Stomach (tissue), 19 donors: ENCODE measurements at places on chromosomes 16 and 17. TPM values are rescaled to one million over a fixed set of nuclear protein-coding genes. Genes with fewer than 3 reads are reported as not detected.

SENP3 gene
- total RNA-seq = 43.2 TPM

FAM83G gene
- total RNA-seq = 9.3 TPM

CDC42EP4 gene
- 93.3 TPM for total RNA-seq

CXCL16 gene
- 30.9 TPM for total RNA-seq

DNA sequence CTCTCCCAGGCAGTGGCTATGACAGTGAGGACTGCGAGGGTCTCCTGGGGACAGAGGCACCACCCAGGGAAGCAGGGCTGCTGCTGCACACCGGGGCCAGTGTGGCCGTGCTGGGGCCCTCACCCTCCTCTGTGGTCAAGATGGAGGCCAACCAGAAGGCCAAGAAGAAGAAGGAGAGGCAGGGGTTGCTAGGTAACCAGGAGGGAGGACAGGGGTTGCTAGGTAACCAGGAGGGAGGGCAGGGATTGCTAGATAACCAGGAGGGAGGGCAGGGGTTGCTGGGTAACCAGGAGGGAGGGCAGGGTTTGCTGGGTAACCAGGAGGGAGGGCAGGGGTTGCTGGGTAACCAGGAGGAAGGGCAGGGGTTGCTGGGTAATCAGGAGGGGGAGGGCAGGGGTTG lies 55.2 kb downstream of the ACTG1 start:
- DNase-seq = no peak

- DNase-seq = peak; percentile 82
Observed at GRCh38 chr17:61412143-61412859, 12.7 kb downstream of the TBX2 start.

KRT36 gene
- not detected for total RNA-seq

TMEM235 gene
- total RNA-seq = not detected

GRCh38 chr17:51674579-51675255 lies 414.4 kb downstream of the UTP18 start:
- DNase-seq = no peak

KCNG4 gene
- not detected for total RNA-seq

SLC5A11 gene
- total RNA-seq = not detected

G6PC1 gene
- total RNA-seq = 4.0 TPM

TP53TG3D gene
- not detected for total RNA-seq

DNA sequence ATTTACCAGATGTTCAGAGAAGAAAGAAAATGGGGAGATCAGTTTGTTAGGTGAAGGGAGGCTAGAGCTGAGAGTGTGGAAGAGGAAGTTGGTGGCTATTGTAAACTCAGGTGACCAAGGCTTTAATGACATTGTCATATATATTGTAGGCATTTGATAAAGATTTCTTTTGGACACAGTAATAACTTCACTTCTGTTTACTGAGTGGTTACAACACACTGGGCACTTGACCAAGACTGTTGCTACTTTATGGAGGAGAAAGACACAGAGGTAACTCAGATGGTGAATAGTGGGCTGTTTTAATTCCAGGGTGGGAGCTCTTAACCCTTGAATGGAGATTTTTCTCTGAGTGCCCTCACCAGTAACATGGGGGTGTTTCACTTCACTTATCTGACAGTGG lies 46.0 kb downstream of the TNRC6A start:
- DNase-seq = peak; percentile 67

DNA sequence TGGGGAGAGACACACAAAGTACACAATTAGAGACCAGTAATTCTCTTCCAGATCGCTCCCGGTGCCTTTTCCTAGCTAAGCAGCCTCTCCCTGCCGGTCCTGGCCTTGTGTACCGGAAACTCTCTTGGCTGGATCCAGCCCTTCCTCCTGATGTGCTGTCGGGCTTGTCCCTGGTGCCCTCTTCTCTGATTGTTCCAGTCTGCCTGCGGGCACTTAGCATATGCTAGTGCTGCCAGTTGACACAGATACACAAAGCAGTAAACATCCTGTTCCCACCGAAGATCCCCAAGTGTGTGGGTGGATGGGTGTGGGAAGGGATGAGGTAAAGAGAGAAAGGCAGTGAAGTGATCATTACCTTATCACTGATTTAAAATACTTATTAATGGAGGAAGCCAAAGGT lies 9.7 kb downstream of the HS3ST3B1 start:
- DNase-seq = no peak

KRT17 gene
- 13.6 TPM for total RNA-seq

ABCC12 gene
- not detected for total RNA-seq

STAT3 gene
- 205 TPM for total RNA-seq

- no peak for DNase-seq
Observed at GRCh38 chr16:17448640-17449638, 21.8 kb downstream of the XYLT1 start.

CRHR1 gene
- total RNA-seq = not detected

DNA sequence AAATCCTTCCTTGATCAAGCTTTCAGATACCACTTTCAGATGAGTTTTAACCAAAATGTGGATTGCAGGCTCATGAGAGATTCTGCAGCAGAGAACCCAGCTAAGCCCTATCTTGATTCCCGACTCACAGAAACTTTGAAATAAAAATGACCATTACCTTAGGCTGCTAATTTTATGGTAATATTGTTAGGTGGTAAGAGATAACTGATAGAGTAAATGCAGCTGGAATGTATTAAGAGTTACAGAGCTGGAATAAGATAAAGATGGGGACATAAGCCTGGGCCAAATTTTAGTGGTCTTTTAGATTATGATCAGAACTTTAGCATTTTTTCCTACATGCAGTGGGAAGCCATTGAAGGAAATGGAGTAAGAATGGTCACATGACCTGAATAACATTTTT lies 1074.0 kb downstream of the CDH11 start:
- DNase-seq = no peak

PGS1 gene
- total RNA-seq = 41.7 TPM

GRCh38 chr17:13584701-13585080 lies 17.0 kb downstream of the HS3ST3A1 start:
- no peak for DNase-seq

- DNase-seq = no peak
Observed at GRCh38 chr17:14373614-14374259, 72.9 kb downstream of the HS3ST3B1 start.

- DNase-seq = peak; percentile 87
Observed at GRCh38 chr17:40348562-40349476, 15.7 kb downstream of the GJD3 start.

- peak; percentile 58 for DNase-seq
Observed at GRCh38 chr16:77599793-77600415, 122.4 kb upstream of the NUDT7 start.
